Islet precursor cell (in vitro differentiated cells): ENCODE measurements at places on chromosomes 5 and 9.

- DNase-seq: no peak
These were observed 92.1 kb upstream of the IL12B start for GRCh38 chr5:159422361-159422760.

DNA sequence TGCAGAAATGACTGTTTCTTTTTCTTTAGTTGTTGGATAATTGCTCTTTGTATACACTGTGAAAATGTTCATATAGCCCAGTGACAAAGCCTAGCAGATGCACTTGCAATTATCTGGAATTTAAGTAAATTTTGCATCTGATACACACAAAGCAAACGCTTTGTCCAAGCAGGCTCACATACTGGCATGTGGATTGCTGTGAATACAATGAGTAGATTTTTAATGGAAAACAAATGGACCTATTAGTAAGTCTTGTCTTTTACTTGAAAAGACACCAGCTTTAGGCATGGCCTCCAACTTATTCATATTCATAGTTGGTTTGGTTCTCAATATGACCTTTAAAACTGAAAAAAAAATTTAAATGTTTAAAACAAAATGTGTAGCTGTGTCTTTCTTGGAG, 1299.8 kb upstream of the WWC1 start:
- no peak for DNase-seq

DNA sequence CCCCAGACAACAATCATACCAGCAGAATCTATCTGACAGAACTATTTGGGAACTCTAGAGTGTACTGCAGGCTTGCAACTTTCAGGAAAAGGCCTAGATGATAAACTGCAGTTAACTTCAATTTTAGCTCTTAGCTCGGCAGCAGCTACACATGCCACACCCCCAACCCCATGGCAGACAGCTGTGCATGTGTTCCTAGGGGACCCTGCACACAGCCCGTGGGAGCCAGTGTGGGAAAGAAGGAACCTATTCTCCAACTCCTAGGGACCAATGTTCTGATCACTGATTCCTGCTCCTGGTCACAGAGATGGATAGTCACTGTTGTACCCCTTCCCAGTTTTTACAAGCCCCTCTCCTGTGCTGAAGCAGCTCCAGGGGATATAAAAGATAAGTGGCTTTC, 179.6 kb downstream of the DRD1 start:
- DNase-seq: no peak

DNA sequence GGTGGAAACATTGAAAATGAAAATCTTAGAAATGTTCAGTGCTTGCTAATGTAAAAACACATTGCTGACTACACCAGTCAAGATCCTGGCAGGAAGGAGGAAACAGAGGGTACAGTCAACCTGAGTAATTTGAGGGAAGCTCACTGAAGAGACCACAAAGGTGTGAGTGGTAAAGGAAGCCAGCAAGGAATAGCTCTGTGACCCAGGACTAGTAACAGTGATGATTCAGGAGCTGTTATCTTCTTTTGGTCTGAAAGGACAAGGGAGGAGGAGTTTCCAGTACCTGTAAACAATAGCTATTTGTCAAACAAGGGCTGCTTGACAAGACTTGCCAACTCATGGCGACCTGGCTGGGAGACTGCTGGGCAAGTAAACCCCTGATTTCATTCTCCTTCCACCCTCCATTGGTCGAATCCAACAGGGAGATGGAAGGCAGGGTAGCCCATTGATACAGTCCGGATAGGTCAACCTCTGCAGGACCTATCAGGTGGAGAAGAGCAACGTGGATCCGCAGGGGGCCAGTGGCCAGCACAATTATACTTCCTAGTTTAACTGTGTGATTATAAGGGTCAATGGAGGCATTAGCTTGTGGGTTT, 68.1 kb downstream of the MAMDC2 start:
- peak; percentile 81 for DNase-seq

DNA sequence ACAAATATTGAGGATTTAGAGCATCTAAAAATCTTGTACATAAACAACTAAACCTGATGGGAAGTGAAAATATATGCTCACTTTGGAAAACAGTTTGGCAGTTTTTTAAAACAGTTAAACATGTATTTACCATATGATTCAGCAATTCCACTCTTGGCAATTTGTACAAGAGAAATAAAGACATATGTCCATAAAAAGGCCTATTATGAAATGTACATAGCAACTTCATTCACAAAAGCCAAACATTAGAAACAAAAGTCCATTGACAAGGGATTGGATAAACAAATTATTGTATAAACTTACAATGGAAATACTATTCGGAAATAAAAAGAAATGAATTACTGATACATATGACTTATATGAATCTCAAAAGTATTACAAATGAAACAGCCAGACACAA, 196.2 kb upstream of the SLC24A2 start:
- DNase-seq: no peak

DNA sequence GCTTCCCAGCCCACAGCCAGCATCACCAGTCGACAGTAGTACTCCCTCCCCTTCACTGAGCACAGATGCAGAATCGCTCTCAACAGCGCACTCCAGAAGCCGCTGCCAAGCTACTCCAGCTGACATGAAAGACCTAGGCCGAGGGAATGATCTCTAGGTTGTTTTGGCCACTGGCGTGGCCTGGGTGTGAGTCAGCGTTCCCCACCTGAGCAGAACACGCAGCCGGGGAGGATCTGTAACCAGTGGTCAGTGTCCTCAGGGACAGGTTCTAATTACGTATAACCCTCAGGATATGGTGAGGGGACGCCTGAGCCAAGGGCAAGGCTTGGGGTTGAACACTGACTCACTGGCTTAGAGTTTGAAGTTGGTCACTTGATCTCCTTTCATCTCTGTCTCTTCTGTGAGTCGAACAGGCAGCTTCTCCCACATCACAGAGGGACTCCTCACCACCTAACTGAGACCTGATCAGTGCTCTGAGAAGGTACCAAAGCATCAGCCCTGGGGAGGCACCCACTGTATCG, 76.9 kb upstream of the IL17B start:
- DNase-seq: peak; percentile 97

DNA sequence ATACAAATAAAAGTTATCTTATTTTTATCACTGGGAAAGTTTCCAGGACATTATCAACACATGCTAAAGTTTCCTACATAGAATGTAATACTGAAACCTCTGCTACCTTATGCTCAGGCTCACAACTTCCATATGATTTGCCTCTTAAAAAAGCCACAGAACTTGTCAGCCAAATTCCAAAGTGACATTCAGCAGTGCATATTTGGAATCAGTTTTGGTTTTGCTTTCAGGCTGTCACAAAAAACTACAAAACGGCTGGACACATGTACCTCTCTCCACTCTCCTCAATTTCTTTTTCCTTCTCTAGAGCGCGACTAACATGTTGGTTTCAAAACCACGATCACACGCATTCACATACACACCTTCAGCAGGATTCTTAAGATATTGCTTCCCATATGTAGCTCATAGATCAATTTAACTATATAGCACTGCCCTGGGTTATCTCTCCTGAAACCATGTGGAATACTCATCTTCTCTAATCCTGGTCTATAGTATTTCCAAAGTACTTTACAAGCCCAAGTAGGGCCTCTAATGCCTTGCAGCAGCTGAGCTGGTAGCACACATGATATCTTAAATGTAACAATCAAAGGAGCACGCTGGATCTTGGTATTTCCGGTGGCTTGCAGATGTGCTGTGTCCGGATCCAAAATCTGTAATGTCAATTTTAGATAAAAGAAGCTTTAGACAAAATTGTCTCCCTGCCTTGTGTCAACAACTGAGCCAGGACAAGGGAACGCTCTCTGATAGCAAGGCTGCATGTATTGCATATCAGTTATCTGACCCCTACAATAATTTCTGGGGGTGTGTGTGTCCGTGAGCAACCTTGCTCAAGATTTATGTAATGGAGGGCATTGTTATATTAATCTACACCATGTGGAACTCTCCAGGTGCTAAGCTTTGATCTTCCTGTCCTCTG, 203.2 kb downstream of the DMRT2 start:
- no peak for DNase-seq

DNA sequence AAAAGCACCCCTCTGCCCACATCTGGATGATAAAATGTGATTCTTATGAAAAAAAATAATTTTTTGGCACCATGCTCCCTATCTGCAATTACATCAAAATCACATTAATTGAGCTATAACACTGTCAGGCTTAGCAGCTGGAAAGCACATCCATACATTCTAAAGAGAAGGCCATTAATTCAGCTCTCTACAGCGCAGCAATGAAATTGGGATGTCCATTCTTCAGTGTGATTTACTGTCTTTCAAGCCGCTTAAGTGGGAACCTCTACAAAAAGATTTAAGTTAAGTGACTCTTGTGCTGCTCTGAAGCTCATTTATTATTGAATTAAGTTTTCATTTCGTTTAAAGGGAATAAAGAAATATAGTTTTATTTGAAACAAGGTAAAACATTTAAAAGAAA, 171.3 kb downstream of the EBF1 start:
- DNase-seq: no peak

GRCh38 chr9:35500130-35500748, 10.3 kb downstream of the RUSC2 start:
- DNase-seq: no peak

DNA sequence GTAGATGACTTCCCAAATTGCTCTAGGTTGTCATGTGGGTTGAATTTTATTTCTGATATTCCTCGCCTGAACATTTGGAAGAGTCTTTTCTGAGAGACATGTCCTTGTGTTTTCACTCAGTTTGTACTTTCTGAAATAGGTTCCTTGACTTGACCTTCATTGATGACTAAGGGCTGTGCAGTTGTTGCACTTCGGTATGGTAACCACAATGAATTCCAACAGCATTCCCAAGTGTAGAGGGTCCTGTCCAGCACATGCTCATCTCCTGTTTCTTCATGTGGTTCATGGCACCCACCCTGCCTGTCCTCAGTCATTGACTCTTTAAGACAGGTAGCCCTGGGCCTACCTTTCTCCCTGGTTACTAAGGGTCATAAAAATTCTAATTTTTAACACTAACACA, 527.8 kb downstream of the MTRR start:
- no peak for DNase-seq

DNA sequence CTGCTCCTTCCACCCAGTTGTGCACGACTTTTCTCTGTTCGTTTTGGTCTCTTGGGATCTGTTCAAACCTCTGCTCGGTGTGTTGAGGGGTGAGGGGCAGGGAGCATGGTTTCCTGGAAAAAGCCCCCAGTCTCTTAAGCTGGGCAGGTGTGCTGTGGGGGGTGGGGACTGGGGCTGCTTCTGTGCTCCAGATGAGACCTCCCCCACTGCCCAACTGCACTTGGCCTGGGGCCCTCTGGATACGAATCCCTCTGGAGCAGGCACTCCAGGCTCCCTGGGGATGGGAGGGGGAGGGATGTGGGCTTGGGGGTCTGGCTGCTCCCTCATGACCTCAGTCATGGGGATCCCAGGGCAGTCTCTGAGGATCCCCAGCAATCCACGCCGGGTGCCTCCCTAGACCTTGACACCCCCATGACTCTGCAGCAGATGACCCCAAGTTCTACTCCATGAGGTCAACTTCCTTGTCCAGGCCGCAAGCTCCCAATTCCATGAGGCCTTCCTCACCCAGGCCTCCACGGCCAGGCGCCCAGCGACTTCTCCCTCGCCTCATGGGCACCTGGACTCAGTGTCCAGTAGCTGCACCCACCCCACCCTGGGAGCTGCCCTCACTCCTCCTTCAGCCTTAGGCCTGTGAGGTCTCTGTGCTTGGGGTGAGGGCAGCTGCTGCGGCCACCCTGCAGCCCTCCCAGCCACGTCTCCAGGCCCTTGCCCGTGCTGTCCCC, 5.9 kb upstream of the AHRR start:
- no peak for DNase-seq

DNA sequence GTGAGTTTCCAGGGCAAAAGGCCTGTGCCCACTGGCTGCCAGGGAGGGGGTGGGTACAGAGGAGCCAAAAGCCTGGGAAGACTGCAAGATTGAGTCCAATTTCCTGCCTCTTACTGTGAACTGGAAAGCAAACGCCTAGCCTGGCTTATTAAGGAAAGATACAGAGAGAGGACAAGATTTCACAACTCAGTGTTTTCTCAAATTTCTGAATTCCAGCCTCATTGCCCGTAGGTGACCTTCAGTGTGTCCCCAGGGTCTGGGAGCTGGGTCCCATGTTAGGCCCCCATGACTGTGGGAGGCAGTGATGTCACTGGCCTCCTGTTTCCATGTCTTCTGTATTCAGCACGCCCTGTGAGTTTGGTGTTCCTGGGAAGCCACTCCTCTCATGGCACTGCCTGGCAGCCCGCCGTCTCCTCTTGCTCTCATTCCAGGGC, 60.6 kb upstream of the PTPN3 start:
- no peak for DNase-seq

- DNase-seq: no peak
These were observed 544.4 kb downstream of the EFNA5 start for GRCh38 chr5:107126341-107126740.

DNA sequence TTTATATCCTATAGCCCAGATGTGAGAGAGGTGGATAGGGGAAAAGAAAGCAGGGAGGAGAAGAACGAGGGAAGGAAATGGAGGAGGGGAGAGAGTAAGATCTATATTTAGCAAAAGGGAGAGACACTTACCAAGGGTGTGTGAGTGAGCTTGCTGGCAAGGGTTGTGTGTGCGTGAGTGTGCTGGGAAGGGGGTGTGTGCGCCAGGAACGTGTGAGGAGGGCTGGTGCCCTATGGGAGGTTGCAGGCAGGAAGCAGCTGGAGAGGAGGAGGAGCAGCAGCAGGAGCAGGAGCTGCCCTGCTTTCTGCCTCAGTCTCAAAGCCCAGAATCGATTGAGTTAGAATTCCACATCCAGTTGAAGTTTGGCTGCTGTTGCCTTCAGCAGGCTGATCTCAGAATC, 148.3 kb upstream of the RUSC2 start:
- DNase-seq: no peak

DNA sequence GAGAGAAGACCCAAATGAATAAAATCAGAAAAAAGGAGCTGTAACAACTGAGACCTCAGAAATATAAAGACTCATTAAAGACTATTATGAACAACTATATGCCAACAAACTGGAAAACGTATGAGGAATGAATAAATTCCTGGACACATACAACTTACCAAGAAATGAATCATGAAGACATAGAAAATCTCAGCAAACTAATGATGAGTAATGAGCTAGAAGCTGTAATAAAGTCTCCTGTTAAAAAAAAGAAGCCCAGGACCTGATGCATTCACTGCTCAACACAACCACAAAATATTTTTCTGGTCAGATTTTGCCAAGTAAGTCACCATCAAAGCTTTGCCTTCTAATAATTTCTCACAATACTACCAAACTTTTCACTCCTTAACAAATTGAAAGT, 666.7 kb downstream of the LRRC70 start:
- DNase-seq: no peak

- no peak for DNase-seq
These were observed 170.5 kb downstream of the NR3C1 start for GRCh38 chr5:143233031-143233430.

DNA sequence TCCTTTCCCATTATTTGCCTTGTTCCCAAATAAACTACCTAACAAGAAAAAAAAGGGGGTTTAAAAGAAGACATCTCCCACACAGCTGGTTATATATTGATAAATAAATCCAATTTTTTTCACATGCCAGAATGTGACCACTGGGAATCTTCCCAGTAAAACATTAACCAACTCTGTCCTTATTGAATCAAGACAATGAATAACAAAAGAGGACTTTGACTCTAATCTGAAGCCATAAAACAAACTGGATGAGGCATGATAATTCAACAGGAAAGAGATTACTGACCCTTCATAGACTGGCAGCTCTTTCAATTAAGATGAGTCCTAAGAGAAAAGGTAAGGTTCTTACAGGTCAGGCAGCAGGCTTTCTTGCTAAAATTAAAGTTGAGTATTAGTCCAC, 165.8 kb upstream of the CDH6 start:
- no peak for DNase-seq

- peak; percentile 29 for DNase-seq
These were observed 21.6 kb downstream of the BTNL9 start for GRCh38 chr5:181061645-181062044.
